Epithelial cell of proximal tubule (primary cell): ENCODE measurements at places on chromosomes 5 and 9. TPM values are rescaled to one million over a fixed set of nuclear protein-coding genes. Genes with fewer than 3 reads are reported as not detected.

Gene SLC22A5
- 11.9 and 13.1 TPM in 2 replicates for total RNA-seq

Gene ACTL7A
- not detected in 2 replicates for total RNA-seq

Gene OR1Q1
- total RNA-seq = not detected in 2 replicates

Gene KCNMB1
- not detected in 2 replicates for total RNA-seq

Gene PCDHGA9
- total RNA-seq = 1.1 and 1.9 TPM in 2 replicates

Gene AFAP1L1
- total RNA-seq = 17.2 and 27.2 TPM in 2 replicates

Gene SPINK13
- 0.07 and 0.58 TPM in 2 replicates for total RNA-seq

Gene PKD2L2
- total RNA-seq = not detected in 2 replicates

Gene WASHC1
- total RNA-seq = 2.9 and 4.7 TPM in 2 replicates

Gene PCDHB9
- not detected in 2 replicates for total RNA-seq

Gene ACSL6
- 0.35 TPM in 1 of 2 replicates, not detected in the other for total RNA-seq

Gene LMAN2
- total RNA-seq = 252 and 266 TPM in 2 replicates

Gene PHYKPL
- total RNA-seq = 14.9 and 17.0 TPM in 2 replicates
